ENCODE measurements at places on chromosomes 12 and 14.

GRCh38 chr12:21659383-21659782 lies 1.7 kb upstream of the LDHB start:
- no peak for DNase-seq

- DNase-seq: no peak
These were observed 598.8 kb downstream of the C12orf50 start for GRCh38 chr12:87430444-87430843.

GRCh38 chr14:50333014-50333509 lies 20.9 kb downstream of the DMAC2L start:
- DNase-seq: no peak

DNA sequence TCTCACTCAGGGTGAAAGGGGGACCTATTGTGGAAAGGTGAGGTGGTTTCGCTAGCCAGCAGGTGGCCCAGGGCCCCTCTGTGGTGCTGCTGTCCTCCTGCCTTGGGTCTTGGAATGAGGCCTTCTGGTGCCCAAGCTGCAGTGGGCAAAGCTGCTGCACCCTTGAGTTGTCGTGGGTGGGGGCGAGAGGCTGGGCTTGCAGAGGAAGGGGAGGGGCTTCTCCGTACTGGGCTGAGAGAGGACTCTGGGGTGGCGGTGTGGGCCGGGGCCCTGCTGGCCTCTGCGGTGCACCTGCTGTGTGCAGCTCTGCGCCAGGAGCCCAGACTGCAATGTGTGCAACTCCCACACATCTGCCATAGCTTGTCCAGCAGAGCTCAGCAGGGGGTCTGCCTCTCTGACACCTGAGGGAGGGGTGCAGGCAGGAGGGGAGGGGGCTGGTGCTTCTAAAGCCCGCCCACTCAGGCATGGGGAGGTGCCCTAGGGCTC lies 145.8 kb downstream of the KIF26A start:
- no peak for DNase-seq

GRCh38 chr12:64253356-64253755 lies 31.3 kb upstream of the KICS2 start:
- DNase-seq: no peak

DNA sequence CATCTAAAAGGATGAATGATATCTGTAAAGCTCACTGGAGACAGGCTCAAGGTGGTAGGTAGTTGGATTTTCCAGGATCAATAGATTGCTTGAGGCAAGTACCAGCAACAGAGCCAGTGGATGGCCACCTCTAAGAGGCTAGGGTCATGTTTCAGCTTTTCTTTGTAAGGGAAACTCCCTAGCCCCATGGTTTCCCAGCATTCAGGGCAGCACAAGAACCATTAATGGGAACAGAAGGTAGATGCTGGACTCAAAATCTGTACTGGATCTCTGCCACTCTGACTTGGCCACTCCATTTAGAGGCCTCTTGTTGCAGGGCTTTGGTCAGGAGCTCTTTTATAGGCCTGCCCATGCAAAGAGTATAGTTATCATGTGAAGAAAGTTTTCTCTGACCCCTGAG lies 76.1 kb upstream of the DYRK2 start:
- no peak for DNase-seq

DNA sequence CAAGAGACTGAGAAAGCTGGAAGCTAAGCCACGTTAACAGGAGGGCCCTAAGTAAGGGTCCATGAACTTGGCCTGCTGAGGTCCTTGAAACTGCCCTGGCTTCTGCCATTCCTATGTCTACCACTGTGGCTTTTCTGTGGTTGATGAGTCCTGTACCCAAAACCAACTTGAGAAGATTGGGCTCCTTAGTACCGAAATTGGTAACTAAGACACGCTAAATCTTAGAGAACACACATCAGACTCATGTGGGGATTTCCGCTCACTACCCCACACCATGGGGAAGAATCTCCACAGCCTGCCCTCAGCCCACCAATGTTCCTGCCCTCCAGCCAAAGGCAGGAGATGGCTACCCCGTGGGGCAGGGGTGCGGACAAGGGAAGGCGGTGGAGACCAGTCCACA lies 232.9 kb downstream of the SPTSSA start:
- no peak for DNase-seq

DNA sequence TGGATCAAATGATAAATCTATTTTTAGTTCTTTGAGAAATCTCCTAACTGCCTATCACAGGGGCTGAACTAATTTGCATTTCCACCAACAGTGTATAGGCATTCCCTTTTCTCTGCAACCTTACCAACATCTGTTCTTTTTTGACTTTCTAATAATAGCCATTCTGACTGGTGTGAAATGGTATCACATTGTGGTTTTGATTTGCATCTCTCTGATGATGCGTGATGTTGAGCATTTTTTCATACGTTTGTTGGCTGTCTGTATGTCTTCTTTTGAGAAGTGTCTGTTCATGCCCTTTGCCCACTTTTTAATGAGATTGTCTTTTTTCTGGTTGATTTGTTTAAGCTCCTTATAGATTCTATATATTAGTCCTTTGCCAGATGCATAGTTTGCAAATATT lies 67.1 kb downstream of the IFNG-AS1 start:
- no peak for DNase-seq

DNA sequence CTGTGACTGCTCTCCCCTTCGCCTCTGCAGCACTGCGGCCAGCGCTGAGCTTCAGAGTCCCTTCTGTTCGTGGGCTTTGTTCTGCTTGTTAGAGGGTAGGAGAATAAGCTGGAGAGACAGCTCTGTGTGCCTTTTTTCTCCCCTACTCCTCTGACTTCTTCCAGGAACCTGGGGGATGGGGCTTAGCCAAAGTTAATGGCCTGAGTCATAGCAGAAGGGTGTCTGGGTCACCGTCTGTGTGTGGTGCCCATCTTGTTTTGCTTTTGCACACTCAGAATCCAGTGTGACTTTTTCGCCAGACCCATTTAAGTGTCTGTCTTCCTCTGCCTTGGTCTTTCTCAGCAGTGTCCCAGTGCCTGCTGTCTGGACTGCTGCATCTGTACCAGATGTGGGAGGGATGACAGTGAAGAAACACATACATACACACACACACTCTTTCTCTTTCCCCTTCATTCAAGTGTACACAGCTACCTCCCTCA lies 3.0 kb downstream of the KIF5A start:
- no peak for DNase-seq

DNA sequence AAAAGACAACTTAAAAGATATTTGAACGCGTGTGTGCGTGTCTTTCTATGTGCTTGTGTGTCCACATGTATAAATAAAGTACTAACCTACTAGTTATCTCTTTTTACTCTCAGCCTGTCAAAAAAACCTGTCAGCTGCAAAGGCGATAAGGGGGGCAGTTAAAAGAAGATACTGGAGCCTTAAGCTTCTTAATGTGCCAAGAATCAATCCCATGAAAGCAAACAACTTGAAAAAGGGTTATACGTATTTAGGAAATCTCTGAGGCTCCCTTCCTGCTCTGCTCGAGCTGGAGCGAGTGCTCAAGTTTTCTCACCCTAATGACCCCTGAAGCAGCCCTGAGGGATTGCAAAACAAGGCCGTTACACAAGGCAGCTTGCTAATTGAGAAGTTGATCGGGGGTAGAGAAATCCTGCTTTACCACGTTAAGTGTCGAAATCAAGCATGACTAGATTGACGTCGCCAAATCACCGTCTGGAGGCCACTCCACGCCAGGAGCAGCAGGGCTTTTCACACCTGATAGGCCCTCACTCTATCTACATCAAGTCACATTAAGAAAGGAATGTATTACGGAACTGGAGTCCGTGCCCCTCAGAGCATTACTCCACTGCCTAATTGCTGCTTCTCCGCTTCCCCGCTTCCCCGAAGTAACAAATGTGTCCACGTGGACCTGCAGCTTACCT lies 32.4 kb downstream of the LMO3 start:
- DNase-seq: no peak

DNA sequence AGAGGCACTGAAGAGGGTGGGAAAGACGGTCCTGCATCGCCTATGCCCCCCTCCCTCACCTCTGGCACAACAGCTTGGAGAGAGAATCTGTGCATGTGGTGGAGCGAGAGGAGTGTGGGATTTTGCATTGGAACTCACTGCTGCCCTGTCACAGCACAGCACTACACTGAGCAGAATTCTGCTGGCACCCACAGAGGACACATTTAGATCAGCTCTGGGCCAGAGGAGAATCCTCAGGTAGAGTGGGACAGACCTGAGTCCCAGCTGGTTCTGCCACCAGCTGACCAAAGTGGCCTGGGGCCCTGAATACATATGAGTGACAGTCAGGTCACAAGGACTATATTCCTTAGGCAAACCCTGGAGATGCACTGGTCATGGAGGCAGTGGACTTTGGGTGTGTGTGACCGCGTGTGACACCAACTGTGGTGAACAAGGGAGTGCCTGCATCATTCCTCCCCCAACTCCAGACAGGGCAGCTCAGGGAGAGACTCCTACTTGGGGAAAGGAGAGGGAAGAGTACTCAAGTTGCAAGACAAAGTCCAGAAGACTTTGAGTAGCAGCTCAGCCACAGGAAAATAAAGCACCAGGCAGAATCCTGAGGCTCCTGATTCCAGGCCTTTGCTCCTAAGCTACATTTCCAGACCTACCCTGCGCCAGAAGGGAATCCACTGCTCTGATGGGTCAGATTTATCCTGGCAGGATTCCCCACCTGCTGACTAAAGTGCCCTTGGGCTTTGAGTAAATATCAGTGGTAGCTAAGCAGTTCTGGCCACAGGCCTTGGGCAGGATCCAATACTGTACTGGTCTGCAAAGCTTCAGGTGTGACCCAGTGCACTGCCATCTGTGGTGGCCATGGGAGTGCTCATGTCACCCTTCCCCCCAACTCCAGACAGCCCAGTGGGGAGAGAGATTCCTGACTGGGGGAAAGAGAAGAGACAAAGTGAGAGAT lies 10.6 kb upstream of the ACOT1 start:
- no peak for DNase-seq

DNA sequence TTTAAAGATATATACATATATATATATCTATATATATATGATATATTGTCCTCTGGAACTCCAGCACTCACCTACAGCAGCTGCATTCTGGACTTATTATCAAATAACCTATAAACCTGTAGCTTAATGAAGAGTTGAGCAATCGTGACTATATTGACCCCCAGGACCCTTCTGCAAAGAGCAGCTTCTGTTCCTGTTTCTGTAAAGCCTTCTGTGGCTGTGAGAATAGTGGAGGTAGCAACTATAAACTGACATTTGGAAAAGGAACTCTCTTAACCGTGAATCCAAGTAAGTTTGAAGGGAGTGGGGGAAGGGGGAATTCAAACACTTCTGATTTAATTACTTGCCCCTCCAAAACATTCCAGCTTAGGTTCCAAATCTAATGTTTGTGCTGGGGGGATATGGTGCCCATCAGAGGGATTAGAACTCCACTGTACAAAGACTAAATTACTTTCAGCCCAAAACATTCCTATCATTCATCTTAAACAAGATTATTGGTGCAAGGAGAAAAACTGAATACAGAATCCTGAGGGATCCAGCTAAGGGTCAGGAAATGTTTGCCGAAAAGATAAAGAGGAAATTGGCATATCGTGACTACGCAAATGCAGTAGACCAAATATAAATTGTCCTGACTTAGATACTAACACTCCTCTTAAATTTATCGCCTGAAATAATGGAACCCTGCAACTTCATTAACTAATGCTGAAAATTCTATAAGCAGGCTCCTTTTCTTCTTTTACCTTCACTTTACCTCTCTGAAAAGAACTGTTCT lies 106.1 kb downstream of the DAD1 start:
- no peak for DNase-seq

DNA sequence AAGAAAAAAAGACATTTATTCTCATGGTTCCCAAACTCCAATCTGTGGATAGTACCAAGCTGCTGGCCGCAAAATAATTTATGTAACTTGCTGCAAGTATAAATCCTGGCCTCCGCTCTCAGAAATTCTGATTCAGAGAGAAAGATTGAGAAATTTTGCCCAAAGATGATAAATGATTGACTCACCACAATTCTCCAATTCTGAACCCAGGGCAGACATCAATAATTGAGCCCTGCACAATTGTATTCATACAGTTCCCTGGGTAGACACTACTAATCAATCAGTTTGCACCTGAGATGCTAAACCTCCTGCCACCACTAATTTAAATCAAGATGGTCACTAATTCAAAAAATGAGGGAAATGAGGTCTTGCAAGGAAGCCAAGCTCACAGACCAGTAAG lies 38.2 kb downstream of the TRPV4 start:
- no peak for DNase-seq

DNA sequence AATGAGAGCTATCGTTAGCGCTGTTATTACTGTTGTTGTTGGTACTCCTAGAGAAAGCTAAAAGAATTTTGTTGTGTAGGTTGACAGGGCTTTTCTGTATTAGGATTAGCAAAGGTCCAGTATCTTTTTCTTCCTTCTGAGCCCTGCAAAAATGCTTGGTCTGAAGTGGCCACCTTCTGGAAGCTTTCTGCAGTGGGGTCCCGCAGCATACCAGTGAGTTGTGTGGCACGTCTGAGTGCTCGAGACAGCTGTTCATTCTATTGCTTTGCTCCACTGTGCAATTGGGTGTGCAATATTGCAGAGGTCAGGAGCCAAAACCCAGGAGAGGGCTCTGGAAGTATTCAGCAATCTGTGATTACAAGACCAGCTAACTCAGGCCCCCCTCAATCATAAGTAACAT lies 57.1 kb downstream of the CCDC60 start:
- no peak for DNase-seq

GRCh38 chr12:98399532-98399931 lies 115.9 kb upstream of the TMPO start:
- peak; percentile 35 for DNase-seq

DNA sequence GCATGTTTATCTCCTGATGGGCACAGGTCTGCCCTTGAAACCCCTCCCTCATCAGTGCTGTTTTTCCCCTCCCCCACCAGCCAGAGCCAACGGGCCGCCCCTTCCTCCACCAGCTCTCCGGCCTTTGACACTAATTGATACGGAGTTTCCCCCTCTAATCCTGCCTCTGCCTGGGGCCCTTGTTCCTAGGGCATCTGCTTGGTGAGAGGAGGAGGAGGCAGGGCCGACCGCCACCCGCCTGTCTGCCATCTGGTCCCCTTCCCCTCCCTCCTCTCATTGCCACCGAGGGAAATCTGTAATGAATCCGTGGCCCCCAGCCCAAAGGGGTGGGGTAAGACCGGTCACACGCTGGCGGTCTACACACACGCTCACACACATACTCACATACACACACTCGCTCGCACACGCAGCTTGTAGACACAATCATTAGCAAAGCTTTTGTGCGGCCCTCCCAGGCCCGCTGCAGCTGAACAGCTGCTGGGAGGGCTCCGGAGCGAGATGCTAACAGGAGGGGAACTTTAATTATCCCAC lies 27.4 kb downstream of the SRRM4 start:
- no peak for DNase-seq

- no peak for DNase-seq
These were observed 4.1 kb upstream of the DAO start for GRCh38 chr12:108875682-108876361.

- DNase-seq: no peak
These were observed 94.5 kb downstream of the TMEM132C start for GRCh38 chr12:128361400-128361995.

GRCh38 chr12:111408116-111408440 lies 2.4 kb downstream of the SH2B3 start:
- DNase-seq: no peak

GRCh38 chr14:68793734-68794129 lies 865 bp upstream of the ZFP36L1 start:
- no peak for DNase-seq
